ENCODE measurements at places on chromosomes 5 and 9.

- peak; percentile 49 for DNase-seq
Observed at GRCh38 chr5:96781031-96781971, 26.4 kb downstream of the ERAP1 start.

DNA sequence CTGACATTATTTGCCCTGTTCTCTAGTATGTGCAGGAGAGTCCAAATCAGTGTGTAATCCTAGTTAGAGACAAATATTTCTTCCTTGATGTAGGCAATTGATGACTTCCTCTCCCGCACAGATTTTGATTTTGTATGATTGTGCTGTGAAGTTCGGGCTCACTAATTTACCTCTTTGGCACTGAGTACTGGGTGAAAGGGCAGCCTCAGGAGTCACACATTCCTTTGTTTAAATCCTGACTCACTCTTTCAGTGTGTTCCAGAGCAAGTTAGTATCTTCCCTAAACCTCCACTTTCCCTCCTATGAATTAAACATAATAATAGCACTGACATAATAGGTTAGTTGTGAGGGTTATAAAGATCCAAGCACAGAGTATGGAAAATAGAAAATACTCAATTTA, 269.7 kb downstream of the ISL1 start:
- DNase-seq, result no peak

GRCh38 chr5:123112196-123112595, 23.2 kb downstream of the PRDM6 start:
- no peak for DNase-seq

DNA sequence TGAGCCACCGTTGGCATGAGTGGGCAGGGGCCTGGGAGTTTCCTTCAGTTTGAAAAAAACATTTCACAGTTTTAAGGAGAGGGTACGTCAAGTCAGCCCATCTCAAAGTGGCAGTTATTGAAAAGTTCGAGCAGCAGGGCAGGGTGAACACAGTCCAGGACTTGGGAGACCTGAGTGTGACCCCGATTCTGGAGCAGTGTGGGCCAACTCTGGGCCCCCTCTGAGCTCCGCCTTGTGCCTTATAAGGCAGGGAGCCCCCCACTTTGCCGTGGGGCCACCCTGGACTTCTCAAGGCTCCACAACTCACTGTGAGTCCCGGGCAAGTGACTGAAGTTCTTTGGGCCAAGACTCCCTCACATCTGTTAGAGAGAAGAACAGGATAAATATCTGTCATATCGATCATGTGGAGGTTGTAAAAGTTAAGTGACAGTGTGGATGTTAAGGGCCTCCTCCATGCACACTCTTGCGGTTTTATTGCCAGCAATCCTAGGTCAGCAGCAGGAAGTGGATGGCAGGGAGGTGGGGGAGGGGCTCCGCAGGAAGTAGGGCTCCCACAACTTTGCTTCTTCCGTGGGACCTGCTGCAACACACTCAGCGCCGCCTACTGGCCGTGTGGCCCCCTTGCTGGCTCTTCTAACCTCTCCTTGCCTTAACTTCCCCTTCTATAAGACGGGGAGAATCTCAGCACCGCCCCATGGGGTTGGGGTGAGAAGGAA, 38.4 kb downstream of the HRH2 start:
- no peak for DNase-seq

DNA sequence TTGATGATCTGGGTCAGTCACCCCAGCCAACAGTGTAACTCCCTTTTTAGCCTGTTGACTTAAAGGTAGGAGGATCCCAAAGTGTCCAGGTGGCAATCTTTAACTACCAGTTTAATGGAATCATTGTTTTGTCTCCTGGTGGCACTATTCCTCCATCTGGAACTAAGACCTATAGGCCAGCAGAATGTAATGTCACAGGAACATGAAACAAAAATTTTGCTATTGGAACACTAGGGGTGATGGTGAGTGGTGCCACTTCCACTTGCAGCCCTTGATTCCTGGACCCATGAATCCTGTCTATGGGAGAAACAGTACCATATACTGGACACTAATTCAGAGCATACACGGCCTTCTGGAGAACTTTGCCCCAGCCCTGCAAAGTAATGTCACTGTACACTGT, 219.5 kb upstream of the RASA1 start:
- no peak for DNase-seq

DNA sequence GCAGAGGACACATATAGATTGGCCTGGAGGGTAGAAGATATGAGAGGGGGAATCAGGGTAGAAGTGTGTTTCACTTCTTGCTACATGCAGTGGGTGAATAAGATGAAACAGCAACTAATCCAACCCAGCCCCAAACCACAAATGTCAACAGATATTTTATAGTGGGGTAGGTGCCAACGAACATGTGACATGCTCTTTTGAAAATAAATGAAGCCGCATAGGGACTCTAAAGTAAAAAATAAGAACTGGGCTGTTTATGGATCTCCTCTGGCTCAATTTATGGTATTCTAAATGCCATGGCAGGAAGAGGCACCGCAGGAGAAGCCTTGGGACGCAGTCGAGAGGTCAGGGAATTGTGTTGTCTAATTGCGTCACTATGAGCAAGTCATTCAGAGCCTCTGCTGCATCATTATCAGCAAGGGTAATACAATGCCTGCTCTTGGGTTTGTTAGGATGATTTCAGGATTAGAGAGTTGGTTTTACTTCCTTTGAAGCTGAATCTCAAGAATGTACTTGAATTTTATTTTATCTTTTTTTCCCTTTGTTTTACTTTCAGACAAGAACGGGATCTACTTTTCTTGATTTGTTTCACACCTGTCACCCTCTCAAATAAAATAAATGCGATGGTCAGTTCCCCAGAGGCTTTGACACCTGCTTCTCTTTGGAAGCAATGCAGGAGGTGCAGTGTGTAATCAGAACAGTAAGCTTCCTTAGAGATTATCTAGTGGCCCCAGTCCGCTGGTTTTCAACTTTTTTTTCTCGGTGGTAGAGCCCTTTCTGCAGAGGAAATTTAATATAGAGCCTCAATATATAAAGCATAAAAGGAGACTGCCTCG, 375.6 kb upstream of the CLINT1 start:
- DNase-seq, result no peak

GRCh38 chr5:130337179-130337888, 433.1 kb downstream of the CHSY3 start:
- DNase-seq, result peak; percentile 15

GRCh38 chr9:5364294-5365024, 24.8 kb upstream of the RLN1 start:
- DNase-seq, result peak; percentile 46

GRCh38 chr5:38660194-38660668, 103.8 kb upstream of the LIFR start:
- DNase-seq, result no peak

DNA sequence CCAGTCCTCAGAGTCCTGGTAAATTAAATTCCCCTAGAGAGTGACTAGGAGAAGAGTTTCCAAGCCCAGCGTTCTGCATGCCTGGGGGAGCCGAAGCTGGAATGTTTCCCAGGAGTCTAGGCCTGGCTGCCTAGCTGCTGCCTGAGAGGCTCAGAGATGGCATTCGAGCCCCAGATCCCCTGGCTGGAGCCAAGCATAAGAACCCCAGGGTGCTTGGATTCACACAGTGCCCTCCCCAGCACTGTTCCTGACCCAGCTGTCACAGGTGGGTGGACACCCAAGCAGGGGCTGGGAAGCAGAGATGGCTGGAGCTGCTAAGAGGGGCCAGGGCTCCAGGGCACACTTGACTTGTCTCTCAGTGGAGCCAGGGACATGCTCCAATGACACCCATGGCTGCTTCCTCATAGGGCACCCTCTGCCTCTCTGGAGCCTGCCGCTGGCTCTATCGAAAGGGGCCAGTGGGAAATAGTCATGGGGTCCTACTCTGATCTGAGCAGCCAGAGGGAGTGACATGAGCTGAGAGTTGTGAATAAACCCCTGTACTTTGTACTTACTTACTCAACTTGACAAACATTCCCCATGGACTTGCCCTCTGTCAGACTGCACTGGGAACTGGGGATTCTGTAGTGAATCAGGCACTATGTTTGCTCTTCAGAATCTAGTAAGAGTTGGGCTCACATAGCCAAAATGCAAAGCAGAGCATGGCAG, 62.6 kb upstream of the XPA start:
- DNase-seq, result no peak

GRCh38 chr5:123297866-123298265, 125.3 kb downstream of the CEP120 start:
- DNase-seq, result peak; percentile 47

GRCh38 chr5:135241536-135241935, 157.5 kb downstream of the MACROH2A1 start:
- no peak for DNase-seq

- no peak for DNase-seq
Observed at GRCh38 chr9:93041108-93041802, 17.2 kb upstream of the SUSD3 start.

DNA sequence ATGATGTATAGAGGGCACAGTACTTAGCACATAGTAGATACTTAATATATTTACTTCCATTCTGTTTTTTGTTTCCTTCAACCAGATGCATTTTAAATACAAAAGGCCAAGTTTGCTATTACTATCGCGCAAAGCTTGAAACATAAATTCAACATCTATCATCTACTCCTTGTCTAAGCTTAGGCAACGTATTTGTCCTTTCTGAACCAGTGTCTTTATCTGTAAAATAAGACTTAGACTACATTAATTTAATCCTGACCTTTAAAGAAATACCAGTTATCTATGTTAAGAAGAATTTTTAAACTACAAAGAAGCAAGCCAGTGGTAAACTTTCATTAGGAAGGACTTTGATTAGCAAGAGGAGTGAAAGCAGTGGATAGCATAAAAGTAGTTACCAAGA, 173.0 kb downstream of the WDR70 start:
- DNase-seq, result no peak

Data from IMR-90 (cell line).